ENCODE measurements at places on chromosomes 7 and 10. TPM values are rescaled to one million over a fixed set of nuclear protein-coding genes. Genes with fewer than 3 reads are reported as not detected.

Gene ELMO1
- total RNA-seq = 92.3 TPM

Gene AASS
- total RNA-seq = 0.48 TPM

Gene ODAD2
- 0.05 TPM for total RNA-seq

Gene GATA3
- 54.9 TPM for total RNA-seq

Gene NODAL
- 0.15 TPM for total RNA-seq

Gene LRRC4
- not detected for total RNA-seq
